Activated naive CD4-positive, alpha-beta T cell treated with anti-CD3 and anti-CD28 coated beads, Interleukin-2, amount 50 U/mL, for 72 hours (primary cell): ENCODE measurements at places on chromosomes 12 and 14. TPM values are rescaled to one million over a fixed set of nuclear protein-coding genes. Genes with fewer than 3 reads are reported as not detected.

DNA sequence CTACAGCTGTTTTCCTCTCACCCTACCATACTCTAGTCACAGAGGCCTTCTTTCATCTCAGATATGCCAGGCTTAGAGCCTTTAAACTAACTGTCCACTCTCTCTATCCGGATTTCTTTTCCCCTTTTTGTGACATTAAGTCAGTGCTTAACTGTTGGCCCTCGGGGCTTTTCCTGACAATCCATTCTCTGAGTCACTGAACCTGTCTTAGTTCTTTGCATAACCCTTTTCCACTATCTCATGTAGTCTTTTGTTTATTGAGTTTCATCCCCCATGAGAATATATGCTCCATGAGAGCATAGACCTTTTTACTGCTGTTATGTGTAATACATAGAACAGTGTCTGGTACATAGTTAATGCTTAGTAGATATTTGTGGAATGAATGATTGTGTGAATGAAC, 68.7 kb downstream of the PLEKHA5 start:
- no peak for DNase-seq

DNA sequence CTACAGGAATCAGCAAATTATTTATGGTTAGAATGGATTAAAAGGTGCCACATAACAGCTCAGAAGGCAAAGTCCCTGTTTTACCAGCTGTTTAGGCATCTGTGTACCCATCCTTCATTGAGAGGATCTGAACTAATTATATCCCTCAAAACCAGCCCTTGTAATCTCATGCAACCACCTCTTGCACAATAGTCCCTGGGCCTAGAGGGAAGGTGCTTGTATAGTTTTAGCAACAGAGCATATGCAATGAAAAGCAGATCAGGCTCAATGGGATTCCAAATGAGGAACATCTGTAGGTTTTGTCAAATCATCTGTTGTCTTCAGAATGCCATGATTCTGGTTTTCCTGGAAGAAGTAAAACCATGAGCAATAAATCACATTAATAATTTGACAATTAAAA, 26.0 kb upstream of the GLIPR1L2 start:
- DNase-seq, result no peak

- no peak for DNase-seq
These were observed 680 bp downstream of the ASB8 start for GRCh38 chr12:48156652-48157017.

Gene IL31
- total RNA-seq, result 0.87 TPM

Gene NFE2
- total RNA-seq, result 0.20 TPM
